Left lung (tissue), 14 donors: ENCODE measurements at places on chromosomes 12 and 14.

DNA sequence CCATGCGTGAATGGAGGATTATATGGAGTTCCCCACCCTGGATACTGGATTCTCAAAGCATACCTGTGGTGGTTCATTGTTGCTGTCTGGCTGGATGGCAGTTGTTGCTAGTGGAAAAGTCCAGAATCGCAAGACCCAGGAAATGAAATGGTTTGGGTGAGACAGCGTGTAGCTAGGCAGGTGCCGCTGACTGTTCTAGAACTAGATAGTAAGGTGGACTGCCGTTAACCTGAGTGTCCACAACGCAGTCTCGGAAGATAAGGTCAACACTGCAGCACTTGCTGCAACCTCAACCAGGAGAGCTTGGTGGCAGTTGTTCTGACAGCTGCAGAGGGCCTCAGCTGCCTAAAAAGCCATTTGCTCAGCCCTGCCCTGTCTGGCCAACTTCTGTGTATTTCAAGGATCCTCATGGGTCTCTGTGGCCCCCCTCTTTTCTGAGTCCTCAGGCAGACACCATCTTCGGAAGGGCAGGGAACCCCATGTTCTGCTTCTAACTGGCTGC is 15.5 kb upstream of the IRF2BPL start:
- DNase-seq: no peak

GRCh38 chr14:24436355-24437019 is 6.1 kb downstream of the SDR39U1 start:
- DNase-seq: no peak

DNA sequence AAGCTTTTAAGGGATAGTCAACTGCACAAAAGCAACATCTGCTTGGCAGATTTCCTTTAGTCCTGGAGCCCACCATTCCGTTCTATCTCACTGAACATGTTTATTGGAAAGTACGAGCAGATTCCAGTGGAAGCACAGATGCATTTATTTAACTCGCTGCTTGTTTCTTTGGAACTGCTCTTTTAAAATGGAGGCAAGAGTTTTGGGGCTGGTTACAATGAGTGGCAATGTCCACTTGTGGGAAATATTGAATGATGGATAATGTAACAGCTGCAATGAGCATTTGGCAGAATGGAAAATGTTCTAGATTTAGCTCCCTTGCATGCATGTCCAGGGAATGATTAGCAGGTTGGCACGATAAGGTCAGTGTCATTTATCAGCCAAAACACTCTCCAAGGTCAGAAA is 163.0 kb downstream of the ATP23 start:
- DNase-seq: no peak

GRCh38 chr12:89603678-89604077 is 77.8 kb upstream of the POC1B start:
- no peak for DNase-seq

DNA sequence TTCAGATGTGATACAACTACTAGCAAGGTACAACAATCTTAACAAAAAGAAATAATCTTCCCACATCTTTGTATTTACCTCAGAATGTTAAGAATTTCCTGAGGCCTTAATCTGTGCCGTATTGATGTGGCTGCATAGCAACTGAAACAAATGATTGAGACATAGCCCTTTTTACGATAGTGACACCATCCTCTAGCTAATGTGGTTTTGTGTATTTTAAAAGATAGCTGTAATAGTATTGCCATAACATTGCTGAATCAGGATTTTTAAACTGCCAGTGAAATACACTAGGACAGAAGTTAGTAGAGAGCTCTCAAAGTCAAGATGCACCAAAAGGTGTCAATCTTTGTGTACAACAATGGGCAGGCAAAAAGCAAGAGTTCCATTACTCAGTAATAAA is 11.9 kb downstream of the NPAS3 start:
- no peak for DNase-seq

- DNase-seq: no peak
These were observed 37.6 kb downstream of the SPTB start for GRCh38 chr14:64841772-64842750.

GRCh38 chr14:57865403-57866198 is at the start of gene SLC35F4:
SLC35F4 (minus strand) TSS chr14:57866092.
- DNase-seq: no peak

DNA sequence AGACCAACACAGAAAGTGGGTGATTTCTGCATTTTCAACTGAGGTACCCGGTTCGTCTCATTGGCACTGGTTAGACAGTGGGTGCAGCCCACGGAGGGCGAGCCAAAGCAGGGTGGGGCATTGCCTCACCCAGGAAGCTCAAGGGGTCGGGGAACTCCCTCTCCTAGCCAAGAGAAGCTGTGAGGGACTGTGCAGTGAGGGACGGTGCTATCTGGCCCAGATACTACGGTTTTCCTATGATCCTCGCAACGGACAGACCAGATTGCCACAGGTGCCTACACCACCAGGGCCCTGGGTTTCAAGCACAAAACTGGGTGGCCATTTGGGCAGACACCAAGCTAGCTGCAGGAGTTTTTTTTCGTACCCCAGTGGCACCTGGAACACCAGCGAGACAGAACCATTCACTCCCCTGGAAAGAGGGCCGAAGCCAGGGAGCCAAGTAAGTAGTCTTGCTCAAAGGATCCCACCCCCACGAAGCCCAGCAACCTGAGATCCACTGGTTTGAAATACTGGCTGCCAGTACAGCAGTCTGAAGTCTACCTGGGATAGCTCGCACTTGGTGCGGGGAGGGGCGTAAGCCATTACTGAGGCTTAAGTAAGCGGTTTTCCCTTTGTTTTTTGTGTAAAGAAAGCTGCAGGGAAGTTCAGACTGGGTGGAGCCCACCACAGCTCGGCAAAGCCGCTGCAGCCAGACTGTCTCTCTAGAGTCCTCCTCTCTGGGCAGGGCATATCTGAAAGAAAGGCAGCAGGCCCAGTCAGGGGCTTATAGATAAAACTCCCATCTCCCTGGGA is 25.5 kb upstream of the NAA30 start:
- no peak for DNase-seq

DNA sequence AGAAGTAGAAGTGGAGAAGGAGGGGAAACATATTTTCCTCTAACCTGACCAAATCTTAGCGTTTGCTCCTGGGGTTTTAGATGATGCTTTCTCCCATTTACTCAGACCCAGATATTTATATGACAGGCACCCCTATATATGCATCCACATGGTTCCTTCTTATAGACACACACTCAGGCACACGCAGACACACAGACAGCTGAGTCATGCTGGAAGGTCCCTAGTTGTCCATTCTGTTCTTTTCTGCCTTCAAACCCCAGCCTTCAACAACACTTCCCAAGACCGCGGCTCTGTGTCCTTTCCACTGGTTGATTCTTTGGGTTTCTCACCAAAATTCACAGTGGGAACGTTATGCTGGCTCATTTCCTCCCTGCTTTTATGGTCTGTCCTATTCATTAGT is 52.1 kb downstream of the HSPB8 start:
- DNase-seq: no peak

- no peak for DNase-seq
These were observed 65.2 kb upstream of the AP4S1 start for GRCh38 chr14:30960216-30960615.

- no peak for DNase-seq
These were observed 10.4 kb upstream of the RND1 start for GRCh38 chr12:48875944-48876515.

- DNase-seq: no peak
These were observed 590 bp downstream of the DDIT3 start for GRCh38 chr12:57519796-57520052.

DNA sequence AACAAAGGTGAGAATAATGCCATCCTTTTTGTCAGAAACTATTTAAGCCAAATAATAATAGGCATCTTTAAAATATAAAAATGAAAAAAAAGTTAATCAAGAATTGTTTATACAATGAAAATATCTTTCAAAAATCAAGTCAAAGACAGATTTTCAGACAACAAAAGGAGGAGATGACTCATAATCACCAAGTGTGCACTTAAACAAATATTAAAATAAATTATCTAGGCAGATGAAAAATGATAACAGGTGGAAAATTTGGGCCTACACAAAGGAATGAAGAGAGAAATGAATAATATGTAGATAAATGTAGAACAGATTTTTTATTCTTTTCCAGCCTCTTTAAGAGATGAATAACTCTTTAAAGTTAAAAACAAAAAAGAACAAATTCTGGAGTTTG is 250.0 kb upstream of the PLEKHG7 start:
- DNase-seq: no peak
